ENCODE measurements at places on chromosomes 5 and 9.

GRCh38 chr5:96584712-96585111 is 77.5 kb upstream of the CAST start:
- no peak for DNase-seq

DNA sequence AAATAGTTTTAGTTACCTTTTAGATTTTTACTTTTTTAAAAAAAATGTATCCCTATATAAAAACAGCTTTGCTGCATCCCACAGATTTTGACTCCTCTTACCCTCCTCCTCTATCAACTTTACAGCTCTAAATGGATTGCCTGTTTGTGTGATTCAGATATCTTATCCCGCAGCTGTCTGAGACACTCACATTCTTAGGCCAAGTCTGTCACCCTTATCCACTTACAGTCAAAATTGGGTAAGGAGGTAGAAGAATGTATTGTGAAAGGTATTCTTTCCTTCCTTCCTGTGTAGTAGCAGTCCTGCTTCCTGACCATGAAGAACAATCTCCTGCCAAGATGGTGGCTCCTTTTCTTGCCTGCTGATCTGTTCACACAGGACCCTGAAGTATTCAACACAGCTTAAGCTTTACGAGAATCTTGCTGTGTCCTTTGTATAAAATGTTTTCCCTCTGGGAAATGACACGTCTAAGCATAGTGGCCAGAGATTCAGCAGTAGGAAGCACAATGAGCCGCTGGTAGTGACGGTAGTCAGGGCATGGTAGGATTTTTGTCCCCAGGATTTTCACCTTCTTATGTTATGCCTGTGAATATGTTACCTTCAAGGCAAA is 67.7 kb upstream of the ST8SIA4 start:
- DNase-seq, result no peak

- DNase-seq, result no peak
Measured at GRCh38 chr9:131418143-131419025, 24.5 kb downstream of the PRRC2B start.

- DNase-seq, result no peak
Measured at GRCh38 chr5:116509483-116510244, 65.0 kb downstream of the SEMA6A start.

DNA sequence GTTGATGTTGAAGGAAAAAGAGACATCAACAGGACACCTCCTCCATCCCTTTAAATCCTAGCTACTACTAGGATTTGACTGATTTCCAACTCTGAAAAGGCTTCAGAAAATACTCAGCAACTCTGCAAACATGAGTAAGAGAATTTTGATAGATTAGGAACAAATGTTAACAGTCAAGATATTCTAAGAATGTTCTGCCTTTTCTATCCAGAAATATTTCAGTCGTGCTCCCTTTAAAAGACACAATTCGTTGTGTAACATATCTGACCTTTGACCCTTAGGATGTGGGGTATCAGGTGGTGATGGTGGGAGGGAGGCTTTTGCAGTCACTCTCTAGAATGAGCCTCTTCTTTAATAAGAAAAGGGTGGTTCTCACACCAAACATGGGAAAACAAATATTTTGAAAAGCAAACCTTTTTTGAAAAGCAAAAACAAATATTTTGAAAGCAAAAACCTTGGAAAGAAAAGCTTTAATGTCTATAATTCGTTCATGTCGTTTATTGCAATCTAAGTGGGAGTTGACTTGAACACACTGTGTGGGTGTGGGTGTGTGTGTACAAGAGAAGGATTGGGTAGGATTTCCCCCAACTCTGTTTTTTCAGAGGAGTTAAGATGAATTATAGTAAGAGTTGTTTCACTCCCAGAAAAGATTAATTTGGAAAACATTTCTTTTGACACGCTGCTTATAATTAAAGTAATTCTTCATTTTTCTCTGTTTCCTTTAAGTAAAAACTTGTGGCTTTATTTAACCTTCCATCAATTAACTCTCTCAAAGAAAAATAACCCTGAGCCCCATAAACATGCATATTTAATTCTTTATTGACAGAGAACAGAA is 152.8 kb downstream of the TMEM167A start:
- DNase-seq, result no peak

GRCh38 chr5:78236046-78236445 is 58.5 kb downstream of the AP3B1 start:
- no peak for DNase-seq

GRCh38 chr9:4670591-4670990 is 4.3 kb upstream of the SPATA6L start:
- DNase-seq, result no peak

- no peak for DNase-seq
Measured at GRCh38 chr5:52906343-52906742, 82.8 kb upstream of the ITGA2 start.

- DNase-seq, result no peak
Measured at GRCh38 chr5:138999674-139000073, 124.5 kb upstream of the LRRTM2 start.

- no peak for DNase-seq
Measured at GRCh38 chr5:73292816-73293459, 119.9 kb downstream of the TMEM174 start.

- DNase-seq, result no peak
Measured at GRCh38 chr5:171825051-171825450, 39.4 kb downstream of the SMIM23 start.

GRCh38 chr9:93231121-93231694 is 47.3 kb downstream of the WNK2 start:
- DNase-seq, result no peak

DNA sequence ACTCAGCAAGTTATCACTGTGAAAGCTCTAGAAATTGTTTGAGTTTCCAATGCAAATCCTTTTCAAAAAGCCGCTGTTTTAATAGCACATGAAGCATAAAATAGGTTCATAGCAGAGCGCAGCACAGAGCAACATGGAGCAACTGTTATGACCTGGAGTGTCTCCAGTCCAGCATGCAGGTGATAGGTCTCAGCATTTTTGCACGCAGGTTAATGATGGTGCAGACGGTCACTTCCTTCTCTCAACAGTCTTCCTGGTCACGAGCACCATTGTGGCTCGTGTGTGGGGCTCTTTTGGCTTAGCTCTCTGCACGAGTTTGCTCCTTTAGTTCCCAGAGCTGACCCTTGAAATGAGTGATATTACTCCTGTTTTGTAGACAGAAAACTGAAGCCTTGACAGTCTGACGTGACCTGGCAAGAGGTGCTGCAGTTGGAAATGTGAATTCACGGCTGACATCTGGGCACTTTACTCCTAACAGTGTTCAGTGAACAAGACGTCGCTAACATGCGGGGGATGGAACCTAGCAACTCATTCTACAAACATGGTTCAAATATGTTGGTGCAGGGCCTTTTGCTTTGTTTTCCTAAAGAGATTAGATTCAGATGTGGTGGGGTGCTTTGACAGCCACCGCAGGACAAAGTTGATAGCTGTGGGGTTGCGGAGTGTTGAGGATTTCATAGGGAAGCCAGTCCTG is 10.0 kb downstream of the TENT4A start:
- no peak for DNase-seq

DNA sequence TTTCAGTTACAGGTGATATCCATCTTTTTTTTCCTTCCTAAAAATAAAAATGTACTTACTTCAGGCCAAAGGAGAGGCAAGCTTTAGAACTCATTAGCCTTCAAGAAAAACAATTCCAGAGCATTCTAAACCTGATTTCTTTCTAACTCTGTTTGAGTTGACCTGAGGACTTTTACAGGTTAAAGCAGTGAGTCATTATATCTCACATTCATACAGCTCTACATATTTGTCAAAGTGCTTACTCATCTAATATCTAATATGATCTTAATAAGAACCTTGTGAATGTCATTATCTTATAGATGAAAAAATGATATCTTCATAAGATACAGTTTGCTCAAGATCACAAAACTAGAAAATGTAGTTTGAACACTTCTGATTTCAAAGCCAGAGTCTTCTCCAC is 149.2 kb upstream of the CDKN2B start:
- DNase-seq, result no peak

- DNase-seq, result no peak
Measured at GRCh38 chr5:111364992-111365391, 140.8 kb downstream of the CAMK4 start.

GRCh38 chr5:123115020-123115419 is 26.0 kb downstream of the PRDM6 start:
- no peak for DNase-seq

DNA sequence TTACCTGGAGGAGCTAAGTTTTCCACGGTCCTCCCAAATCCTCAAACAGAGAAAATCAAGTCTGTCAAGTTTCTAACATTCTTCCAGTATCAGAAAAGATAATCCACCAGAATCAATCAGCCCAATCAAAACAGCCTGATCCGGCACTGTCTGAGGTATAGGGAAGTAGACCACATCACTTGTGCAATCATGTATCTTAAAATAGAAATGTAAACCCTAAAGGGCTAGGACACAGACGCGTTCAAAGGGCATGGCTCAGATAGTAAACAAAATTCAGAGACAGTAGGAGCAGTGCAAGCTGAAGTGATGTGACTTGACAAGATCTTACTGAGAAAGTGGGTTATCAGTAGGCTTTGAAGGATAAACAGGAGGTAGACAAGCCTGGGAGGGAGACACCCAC is 252.4 kb upstream of the DAPK1 start:
- DNase-seq, result no peak

GRCh38 chr5:134206627-134207160 is 19.2 kb downstream of the PPP2CA start:
- no peak for DNase-seq

GRCh38 chr5:138926257-138926656 is 51.1 kb upstream of the LRRTM2 start:
- no peak for DNase-seq

GRCh38 chr5:131224387-131225201 is 39.3 kb upstream of the CDC42SE2 start:
- no peak for DNase-seq

GRCh38 chr9:86546712-86547111 is 192.5 kb upstream of the TUT7 start:
- no peak for DNase-seq

GRCh38 chr9:13446286-13446937 is 166.9 kb upstream of the MPDZ start:
- no peak for DNase-seq

DNA sequence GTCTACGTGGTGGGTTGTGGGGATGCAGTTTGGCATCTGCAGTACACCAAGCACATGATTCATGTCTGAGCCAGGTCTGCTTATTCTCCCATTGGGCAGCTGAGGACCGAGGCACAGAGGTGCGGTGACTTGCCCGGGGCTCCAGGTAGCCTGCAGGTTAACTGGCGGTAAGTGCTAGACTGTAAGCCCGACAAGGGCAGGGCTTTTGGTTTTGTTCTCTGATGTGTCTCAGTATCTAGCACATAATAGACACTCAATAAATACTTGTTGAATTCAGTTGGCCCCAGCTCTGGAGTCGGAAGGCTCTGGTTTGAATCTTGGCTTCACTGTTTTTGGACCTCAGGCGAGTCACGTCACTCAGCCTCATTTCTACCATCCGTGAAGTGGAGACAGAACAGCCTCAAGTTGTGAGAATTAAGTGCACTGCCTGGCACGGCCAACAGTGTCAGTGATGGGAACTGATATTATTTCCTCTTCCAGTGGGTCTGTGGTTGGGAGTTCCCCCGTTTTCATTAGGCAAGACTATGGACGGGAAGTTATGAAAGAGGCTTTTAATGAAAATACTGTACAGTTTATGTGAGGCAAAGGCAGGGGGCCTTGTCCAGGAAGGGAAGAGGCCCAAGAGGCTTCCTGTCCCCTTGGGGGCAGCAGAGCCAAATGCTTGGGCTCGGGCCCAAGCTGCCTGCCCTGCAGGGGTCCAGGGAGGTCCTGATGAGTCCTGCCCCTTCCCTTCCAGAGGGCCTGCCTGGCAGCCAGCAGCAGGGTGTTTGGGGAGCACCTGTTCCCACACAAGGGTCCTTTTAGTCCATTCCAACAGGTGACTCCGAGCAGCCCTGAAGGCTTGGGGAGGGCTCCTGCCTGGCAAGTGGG is 3.3 kb downstream of the PRELID1 start:
- DNase-seq, result no peak

Data from GOT3 (cell line).